ENCODE measurements at places on chromosomes 3 and 15.

DNA sequence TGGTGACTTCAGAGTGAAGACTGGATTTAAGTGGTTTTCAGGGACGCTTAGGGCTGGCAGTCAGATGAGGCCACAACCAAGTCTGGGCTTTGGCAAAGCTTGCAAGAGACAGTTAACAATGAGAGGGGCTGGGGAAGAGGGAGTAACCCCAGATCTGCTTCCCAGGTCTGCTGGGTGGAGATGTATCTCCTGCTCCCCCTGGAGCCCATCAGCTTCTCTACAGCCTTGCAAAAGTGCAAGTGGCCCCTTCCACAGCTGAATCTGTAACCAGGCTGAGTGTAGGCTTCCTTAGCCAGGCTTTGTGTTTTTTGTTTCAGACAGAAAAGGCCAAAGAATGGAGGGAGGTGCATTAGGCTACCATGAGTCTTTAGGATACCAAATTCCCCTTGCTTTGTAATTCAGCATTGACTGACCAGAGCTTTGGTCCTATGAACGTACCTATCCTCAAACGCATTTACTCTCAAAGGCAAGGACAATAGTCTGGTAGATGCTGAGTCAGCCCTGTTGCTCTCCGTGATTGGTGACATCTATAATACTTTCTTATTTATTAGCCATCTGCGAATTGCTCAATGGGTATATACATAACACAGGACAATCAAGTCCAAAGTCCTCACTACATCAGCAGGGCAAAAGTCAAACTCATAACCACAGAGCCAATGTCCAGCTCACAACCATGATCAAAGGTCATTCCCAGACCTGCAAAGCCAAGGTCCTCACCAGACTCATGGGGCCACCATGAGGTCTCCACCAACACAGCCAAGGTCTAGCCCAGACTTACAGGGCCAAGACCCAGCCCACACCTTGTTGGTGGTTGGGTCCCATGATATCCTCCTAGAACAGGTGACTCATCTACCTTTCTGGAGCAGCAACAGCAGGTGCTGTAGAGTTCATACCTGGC lies 17.1 kb downstream of the CCDC13 start:
- no peak for DNase-seq

- no peak for DNase-seq
Measured at GRCh38 chr3:142857056-142857455, 31.8 kb downstream of the PCOLCE2 start.

DNA sequence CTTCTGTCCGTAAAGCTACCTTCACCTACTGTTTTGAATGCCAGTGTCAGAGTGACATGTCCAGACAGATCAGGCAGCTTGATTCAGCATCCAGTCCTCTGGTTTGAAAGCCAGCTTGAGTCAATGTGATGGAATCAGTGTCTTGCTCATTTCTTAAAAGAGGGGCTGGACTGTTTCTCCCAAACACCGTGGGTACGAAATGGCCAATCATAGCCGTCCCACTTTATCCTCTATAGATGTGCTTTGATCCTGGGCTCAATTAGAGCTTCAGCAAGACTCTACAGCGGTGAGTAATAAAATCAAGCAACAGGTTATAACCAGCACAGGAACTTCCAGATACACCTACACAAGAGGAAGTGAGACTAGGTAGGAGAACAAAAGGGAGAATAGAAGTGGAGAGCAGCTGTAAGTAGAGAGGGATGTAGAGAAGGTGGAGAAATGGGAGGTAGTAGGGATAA lies 17.0 kb upstream of the OR5K1 start:
- no peak for DNase-seq

- DNase-seq = no peak
Measured at GRCh38 chr3:149934524-149934923, 36.2 kb downstream of the PFN2 start.

DNA sequence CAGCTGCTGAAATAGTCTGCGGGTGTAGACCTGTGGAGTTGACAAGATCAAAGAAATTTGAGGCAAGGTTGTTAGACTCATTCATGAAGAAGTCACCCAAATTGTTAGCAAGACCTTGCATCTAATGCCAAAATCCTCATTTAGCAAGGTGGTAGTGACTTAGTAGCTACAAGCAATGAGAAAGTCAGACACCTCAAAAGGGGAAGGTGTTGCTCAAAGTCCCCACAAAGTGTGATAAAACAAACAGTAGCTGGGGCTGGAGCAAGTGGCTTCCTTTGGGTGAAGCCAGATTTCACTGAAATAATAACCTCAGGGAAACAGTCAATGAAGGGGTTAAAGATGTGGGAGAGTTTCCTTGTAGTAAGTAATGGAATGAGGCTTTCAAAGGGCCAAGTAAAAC lies 44.9 kb downstream of the CD86 start:
- no peak for DNase-seq

DNA sequence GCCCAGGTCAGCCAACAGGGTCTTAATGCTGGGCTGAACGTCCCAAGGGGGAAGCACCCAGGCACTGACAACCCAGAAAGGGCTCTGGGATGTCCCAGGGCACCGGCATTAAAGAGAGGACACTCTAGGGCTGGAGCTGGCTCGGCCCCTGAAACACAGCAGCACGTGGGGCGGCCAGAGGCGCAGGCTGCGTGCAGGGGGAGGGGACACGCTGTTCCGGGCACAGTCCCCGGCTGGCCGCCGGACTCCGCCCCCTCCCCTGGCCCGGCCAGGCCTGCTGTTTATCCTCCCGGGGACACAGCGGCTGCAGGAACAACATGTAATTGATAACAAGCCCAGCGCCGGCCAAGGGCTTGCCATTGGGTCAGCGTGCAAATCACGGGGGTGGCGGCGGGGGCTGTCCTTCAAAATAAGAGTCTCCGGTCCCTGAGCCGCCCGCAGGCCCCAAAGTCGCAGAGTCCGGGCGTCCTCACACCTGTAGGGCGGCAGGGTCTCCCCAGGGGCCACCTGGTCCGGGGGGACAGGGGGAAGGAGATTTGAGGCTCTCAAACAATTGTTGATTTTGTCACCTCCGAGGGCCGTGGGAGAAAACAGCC lies 1.3 kb downstream of the KLF15 start:
- no peak for DNase-seq

- no peak for DNase-seq
Measured at GRCh38 chr15:28936081-28936480, 50.3 kb downstream of the APBA2 start.
